ENCODE measurements at places on chromosomes 16 and 17.
A peak's percentile ranks its signal among the peaks of the same experiment; 100 is the strongest.

- no peak for DNase-seq
Measured at GRCh38 chr17:75689441-75689873, 22.3 kb downstream of the SAP30BP start.

- DNase-seq, result no peak
Measured at GRCh38 chr17:82399601-82400101, 18.5 kb upstream of the HEXD start.

DNA sequence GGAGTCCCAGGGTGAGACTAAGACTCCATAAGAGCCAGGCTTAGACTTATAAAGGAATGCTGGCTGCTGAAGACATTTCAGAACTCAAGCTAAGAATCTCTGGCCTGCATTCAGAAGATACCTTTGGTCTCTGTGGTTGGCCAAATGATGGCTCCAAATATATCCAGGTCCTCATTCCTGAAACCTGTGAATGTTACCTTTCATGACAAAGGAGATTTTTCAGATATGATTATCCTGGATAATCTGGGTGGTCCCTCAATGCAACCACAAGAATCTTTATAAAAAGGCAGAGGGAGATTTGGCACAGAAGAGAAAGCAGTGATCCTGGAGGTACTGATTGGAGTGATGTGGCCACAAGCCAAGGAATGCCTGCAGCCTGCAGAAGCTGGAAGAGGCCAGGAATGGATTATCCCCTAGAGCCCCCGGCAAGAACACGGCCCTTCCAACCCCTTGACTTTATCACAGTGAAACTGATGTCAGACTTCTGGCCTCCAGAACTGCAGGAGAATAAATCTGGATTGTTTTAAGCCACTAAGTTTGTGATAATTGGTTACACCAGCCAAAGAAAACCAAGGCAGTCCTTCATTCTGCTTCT, 253.3 kb downstream of the SLC39A11 start:
- no peak for DNase-seq

DNA sequence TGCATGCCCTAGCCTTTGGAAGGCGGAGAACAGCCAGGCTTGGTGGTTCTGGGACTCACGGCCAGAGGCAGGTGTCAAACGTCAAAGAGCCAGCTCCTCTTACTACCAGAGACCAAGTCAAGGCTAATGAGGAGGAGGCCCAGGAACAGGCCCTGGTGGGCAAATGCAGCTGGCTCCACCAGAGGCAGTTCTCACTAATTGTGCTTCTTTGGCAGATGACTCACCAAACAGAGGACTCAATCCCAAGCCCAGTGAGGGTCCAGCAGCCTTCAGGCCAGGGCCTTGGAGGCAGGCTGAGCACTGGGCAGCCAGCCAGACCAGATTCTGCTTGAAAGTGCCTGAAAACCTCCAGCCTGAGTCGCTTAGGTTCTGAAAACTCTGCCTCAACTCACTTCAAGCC, 336.5 kb upstream of the CDH5 start:
- no peak for DNase-seq

- DNase-seq, result no peak
Measured at GRCh38 chr17:54626146-54626703, 274.4 kb upstream of the TOM1L1 start.

GRCh38 chr16:46857368-46857945, 26.5 kb upstream of the C16orf87 start:
- DNase-seq, result peak; percentile 33

DNA sequence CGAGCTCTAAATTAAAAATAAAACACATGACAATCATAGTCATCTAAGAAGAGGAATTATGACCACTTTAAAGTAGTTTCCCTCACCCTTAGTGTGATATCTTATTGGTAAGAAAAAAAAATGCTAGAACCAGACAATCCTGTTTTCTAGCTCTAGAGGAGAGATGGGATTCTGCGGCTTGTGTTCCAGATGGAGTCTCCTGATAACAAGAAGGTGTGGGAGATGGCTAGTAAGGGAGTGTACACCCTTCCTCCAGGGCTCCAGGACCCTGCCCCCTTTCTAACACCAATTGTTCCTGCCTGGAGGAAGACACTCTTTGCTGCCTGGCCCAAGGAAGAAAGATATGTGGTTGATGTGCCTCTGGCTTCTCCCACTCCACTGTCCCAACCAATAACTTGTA, 68.8 kb upstream of the FBXO47 start:
- DNase-seq, result no peak

DNA sequence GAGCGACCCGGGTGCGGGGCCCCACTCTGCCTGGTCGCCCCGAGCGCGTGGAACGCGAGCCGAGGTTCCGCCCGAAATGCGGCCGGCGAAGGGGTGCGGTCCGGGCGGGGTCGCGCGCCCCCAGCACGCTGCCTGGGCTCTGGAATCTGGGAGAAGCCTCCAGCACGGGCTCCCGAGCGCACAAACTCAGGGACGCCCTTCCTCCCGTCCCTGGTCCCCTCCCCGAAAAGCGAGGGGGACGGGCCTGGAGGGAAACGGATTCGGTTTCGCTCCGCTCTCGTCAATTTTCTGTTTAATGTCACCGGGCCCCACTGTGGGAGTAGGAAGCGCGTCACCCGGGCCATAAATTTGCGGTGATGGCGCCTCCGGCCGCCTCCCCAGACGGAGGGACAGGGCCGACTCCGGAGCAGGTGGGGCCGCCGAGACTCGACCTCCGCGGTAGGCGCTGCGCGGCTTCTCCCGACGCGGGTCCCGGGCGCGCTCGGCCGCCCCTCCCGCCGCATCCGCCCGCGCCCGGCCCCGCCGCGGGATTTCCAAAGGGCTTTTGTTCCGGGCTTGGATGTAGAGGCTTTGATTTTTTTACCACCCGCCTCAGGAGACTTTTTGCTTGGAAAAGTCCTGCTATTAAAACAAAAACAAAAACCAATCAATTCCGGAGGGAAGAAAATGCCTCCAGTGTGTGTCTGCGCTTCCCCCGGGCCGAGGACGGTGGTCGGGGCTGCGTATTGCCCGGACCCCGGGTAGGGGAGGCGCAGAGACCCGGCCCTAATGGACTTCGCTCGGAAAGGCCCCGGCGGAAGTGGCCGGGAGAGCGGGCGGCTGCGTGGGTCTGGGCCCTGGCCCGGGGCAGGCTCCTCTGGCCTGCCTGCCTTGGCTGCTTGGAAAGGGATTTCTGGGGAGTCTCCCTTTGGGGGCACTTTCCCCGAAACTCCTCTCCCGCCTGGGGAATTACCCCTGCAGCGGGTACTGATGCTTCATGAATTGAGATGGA, 7.9 kb upstream of the BAHCC1 start:
- peak; percentile 96 for DNase-seq

DNA sequence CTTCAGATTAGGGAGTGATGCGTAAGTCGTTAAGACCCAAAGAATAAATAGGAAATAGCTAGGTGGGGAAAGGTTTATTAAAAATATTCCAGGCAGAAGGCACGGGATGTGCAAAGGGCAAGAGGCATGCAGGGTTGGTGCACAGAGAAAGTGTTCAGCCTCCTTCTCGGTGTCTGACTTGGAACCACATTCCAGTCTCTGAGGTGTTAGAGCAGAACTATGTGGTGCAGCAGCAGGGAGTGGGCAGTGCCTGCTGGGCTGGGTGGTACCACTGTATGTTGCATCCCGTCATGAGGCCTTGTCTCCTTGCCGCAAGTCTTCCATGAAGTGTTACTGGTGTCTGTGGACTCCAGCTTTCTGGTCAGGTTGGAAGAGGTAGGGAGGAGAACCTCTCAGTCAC, 11.1 kb downstream of the NKD1 start:
- DNase-seq, result no peak
